NCI-H1048 (cell line): ENCODE measurements at places on chromosomes 11 and 22.
A peak's percentile ranks its signal among the peaks of the same experiment; 100 is the strongest.

- DNase-seq: no peak
These were observed 2.2 kb upstream of the VWCE start for GRCh38 chr11:61297341-61297740.

GRCh38 chr11:86773513-86774252, 26.7 kb upstream of the PRSS23 start:
- no peak for DNase-seq

DNA sequence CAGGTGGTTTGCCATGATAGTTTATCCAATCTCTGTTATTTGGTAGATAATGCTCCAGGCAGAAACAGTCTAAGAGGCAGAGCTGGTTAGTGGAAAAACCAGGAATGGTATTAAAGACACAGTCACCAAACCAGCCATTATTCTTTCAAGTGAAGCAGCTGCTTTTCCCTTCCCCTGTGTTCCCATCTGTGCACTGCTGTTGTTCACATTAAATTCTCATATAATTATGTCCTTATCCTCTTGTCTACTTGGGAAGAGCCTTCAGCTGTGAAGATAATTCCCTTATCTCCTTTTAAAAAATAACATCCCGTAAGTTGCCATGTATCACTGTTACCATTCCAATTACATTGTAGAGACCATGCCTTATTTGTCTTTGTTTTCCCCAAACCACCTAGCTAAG, 5.2 kb upstream of the TBCEL start:
- DNase-seq: no peak

DNA sequence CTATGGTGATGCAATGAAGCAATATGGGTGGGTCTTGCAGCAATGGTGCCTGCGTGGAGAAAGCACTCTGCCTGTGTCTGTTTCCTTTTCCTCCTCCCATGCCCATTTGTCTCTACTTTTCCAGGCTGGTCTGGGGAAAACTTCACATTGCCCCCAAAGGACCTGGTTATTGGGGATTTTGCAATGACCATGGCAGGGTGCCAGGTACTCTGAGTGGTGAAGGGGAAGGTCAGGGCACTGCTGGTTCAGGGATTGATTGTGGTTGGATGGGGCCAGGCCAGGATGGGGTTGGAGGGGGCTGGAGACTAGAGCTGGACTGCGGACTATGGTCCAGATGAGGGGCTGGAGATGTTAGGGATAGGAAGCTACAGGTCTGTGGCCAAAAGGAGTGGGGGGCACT, 92.1 kb downstream of the INSC start:
- DNase-seq: no peak

- DNase-seq: no peak
These were observed 69.1 kb downstream of the SMCO4 start for GRCh38 chr11:93474123-93474522.

DNA sequence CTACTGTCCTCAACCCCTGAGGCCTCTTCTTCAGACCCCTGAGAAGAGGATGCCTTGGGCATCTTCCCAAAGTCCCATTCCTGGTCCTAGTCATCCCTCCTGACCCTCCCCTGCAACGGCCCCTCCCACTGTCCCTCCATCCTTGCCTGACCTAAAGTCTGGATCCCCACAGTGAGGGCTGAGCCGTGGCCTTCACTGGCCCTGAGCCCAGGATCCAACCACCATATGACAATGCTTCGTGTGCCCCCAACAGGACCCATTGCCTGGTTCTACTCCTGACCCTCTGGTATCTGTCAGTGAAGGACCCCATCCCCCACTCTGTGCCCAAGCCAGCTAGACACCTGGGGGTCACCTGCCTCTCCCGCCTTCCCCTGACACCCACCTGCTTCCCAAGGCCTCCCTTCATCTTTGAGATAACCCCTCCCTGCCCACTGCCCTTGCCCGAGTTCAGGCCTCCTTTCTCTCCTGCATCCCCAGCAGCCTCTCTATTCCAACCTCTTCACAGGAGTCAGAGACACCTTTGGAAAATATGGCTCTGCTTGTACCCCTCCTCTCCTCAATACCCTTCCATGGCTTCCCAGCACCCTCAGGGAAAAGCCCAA, 48.0 kb downstream of the LRRC32 start:
- DNase-seq: no peak

DNA sequence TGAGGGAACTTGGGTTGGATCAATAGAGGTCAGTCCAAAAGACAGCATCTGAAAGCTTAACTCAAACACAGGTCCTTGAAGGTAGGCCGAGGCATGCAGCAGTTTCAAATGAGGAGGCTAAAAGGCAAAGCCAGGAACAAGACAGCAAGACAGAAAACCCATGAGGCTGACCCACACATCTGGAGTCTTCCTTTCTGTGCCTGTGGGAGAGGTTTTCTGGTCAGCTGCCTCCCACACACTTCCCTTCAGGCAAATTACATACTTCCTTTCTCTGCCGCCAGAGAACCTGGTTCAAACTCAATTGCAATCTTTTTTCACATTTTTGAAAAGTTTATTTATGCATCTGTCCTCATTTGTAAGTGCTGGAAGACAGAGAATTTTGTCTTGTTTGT, 29.8 kb upstream of the CRTAM start:
- no peak for DNase-seq

GRCh38 chr11:89498845-89499448, 7.8 kb upstream of the NOX4 start:
- no peak for DNase-seq

DNA sequence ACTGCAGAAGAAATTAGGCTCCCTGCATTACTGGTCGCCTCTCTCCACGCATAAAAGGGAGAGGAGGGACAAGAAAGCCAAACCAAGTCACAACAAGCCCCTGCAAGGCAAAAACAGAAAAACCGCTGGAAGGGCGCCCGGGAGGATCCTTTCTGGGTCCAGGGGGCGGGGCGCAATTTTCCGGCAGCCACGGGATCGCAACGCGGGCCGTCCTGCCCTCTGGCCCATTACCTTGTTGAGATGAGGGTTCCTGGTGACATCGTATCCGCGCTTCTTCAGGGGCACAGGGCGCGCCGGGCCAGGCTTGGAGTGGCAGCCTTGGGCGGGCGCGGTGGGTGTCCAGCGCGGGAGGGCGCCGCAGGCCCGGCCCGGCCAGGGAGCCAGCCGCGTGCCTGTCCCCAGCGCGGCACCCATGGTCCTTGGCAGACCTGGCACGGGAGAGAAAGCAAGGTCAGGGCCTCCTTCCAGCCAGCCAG, 847 bp downstream of the ME3 start:
- no peak for DNase-seq

GRCh38 chr22:36304429-36304828, 51.5 kb downstream of the APOL1 start:
- DNase-seq: no peak

DNA sequence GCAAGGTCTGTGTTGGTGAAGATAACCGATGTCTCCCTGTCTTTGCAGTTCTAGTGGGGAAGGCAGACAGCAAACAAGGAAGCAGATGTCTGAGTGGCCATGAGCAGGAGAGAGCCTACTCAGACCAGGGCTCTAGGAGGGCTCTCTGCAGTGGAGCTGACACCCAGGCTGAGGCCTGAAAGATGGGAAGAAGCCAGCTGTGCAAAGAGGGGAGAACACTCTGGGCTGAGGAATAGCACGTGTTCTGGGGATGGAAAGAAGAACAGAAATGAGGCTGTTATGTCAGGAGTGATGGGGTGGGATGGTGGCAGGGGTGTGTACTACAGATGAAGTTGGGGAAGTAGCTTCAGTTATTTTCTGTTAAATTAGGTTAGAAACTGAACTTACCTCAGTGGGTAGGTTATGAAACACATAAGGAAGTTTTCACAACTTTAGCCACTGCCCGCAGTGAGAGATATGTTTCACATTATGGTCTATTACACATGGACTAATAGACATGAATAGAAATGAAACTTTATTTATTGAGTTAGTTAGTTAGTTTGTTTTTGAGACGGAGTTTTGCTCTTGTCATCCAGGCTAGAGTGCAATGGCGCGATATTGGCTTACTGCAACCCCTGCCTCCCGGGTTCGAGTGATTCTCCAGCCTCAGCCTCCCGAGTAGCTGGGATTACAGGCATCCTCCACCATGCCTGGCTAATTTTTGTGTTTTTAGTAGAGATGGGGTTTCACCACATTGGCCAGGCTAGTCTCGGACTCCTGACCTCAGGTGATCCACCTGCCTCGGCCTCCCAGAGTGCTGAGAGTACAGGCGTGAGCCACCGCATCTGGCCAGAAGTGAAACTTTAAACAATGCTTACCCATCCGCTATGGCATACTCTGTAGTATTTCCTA, 7.8 kb downstream of the DCPS start:
- no peak for DNase-seq

DNA sequence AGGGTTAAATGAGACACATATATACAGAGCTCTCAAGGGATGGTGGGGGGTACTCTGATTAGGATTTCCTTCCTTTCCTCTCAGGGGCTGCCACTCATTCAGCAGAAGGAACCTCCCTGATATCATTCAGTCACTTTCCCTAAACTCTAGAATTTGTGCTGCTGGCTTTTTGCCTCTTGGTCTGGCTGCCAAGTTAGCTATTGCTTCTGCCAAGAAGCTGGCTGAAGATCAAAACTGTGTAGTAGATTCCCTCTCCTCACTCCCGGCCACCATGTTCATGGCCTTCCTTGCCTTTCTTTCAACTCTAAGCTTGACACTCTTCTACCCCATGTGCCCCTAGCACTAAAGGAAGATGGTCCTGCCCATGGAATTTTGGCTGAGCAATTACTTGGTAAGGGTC, 18.7 kb downstream of the SLC6A5 start:
- no peak for DNase-seq

- no peak for DNase-seq
These were observed 7.8 kb downstream of the LDHAL6A start for GRCh38 chr11:18463439-18463838.

- DNase-seq: no peak
These were observed 20.9 kb downstream of the BRSK2 start for GRCh38 chr11:1410366-1411291.

GRCh38 chr11:6498121-6498520, 1.0 kb downstream of the DNHD1 start:
- no peak for DNase-seq

- DNase-seq: no peak
These were observed 754 bp downstream of the NUP50 start for GRCh38 chr22:45164270-45165088.

- no peak for DNase-seq
These were observed 18.9 kb downstream of the SHANK3 start for GRCh38 chr22:50691521-50691920.

DNA sequence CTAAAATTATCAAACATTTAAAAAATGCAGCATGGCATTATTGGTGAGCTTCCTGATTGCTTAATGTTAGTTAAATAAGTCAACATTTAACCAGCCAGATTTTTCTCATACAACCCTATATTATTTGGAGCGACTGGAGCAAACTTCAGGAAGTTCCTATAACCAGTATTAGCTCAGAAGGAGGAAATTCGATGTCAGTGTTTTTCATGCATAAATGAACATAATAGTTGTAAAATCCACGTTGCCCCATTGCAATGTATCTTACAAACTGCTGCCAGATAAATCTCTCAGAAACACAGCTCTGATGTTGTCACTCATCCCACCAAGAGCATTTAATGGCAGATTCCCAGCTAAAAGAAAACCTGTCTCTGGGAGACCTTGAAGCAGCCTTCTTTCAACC, 278.5 kb downstream of the CASP12 start:
- no peak for DNase-seq

DNA sequence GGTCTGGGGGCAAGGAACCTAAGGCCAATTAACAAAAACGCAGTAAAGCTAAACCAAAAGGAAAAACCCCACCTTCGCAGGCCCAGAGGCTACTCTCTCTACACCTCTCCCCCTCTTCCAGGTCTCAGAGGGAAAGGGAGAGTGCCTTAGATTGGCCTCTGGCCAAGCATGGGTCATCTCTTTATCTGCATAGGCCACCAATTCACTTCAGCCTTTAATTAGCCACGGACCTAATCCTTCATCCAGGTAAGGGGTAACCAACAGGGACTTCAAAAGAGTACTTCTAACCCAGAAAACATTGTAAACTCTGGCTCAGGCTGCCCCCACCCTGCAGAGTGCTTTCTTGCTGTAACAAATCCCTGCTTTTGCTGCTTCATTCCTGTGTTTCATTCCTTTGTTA, 9.4 kb downstream of the VSTM5 start:
- DNase-seq: no peak

DNA sequence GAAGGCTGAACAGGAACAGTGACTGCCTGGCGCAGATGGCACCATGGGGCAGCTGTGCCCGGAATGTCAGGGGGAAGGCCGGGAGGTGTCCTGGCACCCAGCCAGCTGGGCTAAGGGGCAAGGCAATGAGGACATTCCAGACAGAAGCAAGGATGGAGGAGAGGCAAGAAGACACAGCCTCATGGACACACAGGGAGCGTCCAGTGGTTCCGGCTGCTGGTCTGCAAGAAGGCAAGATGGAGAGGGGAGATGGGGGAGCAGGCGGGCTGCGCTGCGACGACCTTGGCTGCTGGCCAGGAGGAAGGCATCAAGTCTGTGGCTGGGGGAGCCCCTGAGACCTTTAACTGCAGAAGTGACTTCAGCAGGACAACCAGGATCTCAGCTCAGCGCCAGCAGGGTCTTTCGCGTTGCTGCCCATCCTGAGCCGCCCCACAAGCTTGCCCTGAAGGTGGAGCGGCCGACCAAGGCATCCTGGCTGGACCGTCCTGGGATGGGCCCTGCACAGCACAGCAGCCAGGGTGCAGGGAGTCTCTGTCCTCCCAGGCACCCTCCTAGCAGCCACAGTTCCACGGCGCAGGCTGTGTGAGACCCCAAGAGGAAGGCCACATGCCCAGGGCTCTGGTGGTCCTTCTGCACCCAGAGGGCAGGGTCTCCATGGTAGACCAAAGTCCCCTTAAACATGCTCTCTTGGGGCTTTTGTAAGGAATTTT, 531.7 kb downstream of the BRD1 start:
- DNase-seq: no peak

GRCh38 chr11:103035791-103036434, 56.0 kb downstream of the DCUN1D5 start:
- DNase-seq: peak; percentile 54

DNA sequence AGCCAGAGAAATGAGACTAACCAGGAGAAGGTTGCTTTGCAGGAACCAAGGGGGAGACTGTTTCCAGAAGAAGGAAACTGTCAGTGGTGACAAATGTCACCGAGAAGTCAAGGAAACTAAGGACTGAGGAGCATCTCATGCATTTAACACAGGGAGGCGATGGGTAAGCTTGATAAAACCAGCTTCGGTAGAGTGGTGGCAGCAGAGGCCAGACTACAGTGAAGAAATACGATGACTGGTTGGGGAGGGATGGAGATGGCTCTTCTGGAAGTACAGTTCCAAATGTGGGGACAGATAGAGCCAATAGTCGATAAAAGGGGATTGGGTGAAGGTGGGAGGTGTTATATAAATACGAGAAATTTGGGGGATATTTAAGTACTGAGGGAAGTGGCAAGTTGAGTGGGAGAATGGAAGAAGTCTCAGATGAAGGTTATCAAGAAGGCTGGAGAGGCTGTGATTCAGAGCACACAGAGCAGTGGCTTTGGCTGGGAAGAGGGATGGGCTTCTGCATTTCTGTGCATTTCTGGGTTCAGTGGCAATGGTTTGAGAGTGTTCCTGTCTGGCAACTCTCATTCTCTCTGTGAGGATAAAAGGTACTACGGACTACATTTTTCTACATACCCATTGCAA, 29.2 kb downstream of the SC5D start:
- DNase-seq: no peak

- no peak for DNase-seq
These were observed 13.5 kb upstream of the UVRAG start for GRCh38 chr11:75801362-75802020.
